Activated CD8-positive, alpha-beta T cell treated with anti-CD3 and anti-CD28 coated beads for 36 hours (primary cell): ENCODE measurements at places on chromosomes 11 and 22. TPM values are rescaled to one million over a fixed set of nuclear protein-coding genes. Genes with fewer than 3 reads are reported as not detected.

DNA sequence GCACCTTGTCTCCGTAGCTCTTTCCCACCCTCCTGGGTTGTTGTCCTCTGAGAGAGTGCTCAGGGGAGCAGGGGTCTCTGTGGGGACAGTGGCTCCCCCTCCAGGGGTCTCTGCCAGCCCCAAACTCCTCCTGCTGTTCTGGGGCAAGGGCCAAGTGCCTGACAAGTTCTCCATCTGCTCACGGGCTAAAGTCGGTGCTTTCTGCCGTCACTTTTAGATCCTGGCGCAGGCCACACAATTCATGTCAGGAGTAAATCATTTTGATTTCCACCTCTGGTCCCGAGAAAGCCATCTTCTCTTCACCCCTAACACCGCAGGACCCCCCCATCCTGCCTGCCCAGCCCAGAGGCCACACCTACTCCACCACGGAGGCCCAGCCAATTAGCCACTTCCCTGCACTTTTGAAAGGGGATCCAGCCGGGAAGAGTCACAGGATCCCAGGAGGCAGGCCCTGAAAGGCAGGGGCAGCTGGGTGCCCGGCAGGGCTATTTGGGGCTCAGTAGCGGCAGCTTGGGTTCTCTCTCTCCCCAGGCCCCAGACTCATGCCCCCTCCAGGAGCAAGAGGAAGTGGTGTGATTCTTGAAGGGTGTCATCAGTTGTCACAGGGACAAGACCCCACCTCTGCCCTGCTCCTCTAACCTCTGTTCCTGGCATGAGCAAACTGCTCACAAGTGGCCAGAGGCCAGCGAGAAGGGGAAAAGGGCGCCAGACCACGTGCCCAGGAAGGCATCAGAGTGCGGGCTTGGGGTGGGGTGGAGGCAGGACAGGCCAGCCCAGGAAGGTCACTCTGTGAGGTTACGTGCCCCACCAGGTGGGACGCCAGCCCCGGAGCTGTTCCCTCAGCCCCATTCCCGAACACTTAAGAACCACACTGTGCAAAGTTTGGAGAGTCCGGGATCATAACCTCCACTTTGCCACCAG is 1.3 kb downstream of the MACROD1 start:
- DNase-seq, result no peak

GRCh38 chr11:76217653-76218160 is 11.4 kb upstream of the WNT11 start:
- no peak for DNase-seq

GRCh38 chr11:130725421-130726233 is 190.7 kb downstream of the SNX19 start:
- no peak for DNase-seq

DNA sequence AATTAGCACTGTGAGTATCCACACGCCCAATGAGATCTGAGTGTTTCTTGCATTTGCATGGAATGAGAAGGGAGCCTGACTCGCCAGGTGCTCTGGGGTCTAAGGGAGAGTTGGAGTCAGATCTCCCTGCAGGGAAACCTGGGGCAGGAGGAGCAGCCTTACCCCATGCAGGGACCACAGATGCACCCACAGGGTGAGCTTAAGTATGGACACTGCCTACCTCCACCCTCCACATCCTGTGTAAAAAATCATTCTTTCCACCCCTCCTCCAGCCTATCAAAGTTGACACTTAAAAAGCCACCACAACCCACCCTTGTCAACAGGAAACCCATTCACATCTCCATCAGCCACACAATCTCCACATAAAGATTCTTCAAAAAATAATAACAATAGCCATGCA is 67.0 kb upstream of the IGLL5 start:
- peak; percentile 70 for DNase-seq

The HTR3B gene
- not detected for total RNA-seq

DNA sequence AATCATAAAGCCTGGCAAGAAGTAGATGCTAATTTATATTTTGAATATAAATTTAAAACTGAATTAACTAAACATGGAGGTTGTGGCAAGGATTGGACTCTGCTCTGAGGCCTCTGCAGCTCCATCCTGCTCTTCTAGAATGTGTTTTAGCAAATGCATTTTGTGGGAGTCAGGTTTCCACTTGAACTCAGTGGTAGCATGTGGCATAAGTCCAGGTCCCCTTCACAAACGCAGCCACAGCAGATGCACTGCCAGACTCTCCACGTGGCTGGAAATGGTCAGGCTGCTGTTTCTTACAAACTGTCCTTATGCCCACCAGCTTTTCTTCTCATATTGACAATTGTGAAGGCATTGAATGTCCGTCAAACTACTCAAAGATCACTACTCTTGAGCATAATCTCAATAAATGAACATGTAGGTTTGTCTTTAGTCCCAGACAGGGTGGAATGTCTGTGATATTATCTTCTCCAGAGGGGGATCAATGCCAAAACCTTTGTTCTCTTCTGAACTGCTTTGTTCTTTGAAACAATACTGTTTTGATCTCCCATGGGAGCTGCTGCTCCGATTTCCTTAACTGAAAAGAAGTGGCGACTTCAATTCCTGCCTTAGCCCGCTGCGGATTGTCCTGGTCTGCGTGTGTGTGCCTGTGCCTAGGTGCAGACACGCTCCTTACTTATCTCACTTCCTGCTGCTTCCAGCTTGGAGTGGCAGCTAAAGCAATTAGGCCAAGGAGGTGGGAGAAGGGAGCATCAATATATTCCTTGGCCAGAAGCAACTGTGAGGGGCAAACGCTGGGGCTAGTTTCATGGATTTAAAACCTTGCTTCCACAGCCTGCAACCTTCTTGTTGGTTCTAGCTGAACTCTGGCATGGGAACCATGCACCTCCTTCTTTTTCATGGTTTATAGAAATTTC is 24.2 kb downstream of the EIF4G2 start:
- DNase-seq, result no peak

The SMIM35 gene
- 0.27 TPM for total RNA-seq

The NPAS4 gene
- 0.11 TPM for total RNA-seq

The KDM4E gene
- not detected for total RNA-seq

GRCh38 chr11:37574361-37574760 is 976.3 kb upstream of the RAG2 start:
- no peak for DNase-seq

- no peak for DNase-seq
Observed at GRCh38 chr11:121766991-121767390, 314.2 kb upstream of the SORL1-AS1 start.

The DAGLA gene
- not detected for total RNA-seq

GRCh38 chr11:4508886-4509285 is 26.4 kb downstream of the OR52K1 start:
- no peak for DNase-seq

DNA sequence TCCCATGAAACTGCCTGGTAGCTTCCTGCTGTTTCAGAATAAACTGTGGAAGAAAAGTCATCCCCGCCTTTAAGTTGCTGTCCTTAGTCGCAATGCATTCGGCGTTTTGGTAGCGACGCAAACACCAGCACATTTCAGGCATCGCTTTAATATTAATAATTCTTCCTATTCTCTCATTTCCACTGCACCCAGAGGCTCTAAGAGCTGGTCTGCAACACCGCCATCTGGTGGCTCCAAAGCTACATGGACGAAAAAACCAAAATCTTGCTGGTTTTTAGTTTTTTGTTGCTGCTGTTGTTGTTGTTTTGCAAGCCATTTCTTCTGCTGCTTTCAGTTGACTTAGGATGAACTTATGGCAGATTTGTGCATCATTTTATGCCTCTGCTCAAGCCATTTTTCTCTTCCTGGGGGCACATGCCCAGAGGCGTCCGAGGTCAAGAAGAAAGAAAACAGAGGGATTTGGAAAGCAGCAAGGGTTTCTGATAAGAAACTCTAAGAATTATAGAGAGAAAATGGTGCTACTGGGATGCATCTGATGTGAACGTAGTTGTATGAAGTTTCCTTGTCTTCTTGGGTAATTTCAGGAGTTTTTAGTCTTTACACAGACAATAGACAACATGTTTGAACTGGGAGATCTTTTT is 345.4 kb upstream of the KIRREL3 start:
- peak; percentile 23 for DNase-seq

DNA sequence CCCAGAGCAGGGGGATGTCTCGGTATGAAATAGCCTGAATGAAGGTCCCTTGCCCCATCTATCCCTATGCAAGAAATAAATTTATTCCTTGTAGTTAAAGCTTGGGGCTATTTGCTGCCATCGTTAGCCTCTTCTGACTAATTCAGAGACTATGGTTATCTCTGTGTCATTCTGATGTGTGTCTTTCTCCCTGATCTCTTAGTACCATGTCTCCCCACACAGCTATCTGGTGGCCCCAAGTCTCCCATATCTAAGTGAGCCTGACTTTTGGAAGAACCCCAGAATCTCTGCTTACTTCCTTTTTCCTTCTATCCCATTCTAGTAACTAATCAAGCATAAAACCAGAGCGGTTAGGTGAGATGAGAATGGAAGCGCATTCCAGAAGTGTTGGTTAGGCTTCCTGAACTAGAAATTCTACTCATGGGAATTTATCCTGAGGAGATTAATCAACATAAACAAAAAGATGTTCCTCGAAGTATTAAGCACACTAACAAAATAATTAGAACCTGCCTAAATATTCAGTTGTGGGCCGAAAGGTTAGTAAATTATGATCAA is 71.4 kb upstream of the BMAL1 start:
- DNase-seq, result no peak

The APOBEC3A gene
- total RNA-seq, result not detected

DNA sequence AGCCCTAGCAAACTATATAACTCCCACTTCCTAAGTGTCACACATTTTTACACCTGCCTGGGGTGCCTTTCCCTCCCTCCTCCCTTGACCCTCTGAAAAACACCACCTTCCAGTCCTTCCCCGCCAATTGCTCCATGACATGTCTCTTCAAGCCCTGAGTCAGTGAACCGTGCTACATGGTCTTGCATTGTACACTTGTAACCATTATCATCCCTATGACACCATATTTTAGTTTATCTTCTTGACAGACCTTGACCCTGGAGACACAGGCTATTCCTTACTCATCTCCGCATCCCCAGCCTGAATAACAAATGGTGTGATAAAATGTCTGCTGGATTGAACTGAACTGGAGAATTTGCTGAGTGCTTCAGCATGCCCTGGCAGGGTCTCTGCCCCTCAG is 36.9 kb downstream of the TNKS1BP1 start:
- DNase-seq, result no peak

DNA sequence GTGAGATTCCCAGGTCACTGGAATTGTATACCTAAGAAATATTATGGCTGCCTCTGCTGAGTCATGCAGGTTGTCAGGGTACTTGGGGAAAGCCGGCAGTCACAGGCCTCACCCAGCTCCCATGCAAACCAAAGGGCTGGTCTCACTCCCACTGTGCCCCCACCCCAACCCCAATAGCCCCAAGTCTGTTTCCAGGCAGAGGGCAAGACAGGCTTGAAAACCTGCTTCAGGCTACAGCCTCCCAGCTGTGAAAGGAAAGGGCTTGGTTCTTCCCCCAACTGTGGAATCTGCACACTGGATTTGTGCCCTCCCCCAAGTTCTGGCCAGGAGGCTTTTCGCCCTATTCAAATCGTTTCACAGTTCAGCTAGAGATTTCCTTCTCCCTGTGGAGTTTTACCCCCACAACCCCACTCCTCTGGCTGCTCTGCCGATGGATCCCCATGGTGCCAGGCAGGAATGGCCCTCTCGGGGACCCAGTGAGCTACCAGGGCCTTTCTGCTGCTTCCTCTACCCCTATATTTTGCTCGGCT is 37.0 kb upstream of the ABTB2 start:
- no peak for DNase-seq

DNA sequence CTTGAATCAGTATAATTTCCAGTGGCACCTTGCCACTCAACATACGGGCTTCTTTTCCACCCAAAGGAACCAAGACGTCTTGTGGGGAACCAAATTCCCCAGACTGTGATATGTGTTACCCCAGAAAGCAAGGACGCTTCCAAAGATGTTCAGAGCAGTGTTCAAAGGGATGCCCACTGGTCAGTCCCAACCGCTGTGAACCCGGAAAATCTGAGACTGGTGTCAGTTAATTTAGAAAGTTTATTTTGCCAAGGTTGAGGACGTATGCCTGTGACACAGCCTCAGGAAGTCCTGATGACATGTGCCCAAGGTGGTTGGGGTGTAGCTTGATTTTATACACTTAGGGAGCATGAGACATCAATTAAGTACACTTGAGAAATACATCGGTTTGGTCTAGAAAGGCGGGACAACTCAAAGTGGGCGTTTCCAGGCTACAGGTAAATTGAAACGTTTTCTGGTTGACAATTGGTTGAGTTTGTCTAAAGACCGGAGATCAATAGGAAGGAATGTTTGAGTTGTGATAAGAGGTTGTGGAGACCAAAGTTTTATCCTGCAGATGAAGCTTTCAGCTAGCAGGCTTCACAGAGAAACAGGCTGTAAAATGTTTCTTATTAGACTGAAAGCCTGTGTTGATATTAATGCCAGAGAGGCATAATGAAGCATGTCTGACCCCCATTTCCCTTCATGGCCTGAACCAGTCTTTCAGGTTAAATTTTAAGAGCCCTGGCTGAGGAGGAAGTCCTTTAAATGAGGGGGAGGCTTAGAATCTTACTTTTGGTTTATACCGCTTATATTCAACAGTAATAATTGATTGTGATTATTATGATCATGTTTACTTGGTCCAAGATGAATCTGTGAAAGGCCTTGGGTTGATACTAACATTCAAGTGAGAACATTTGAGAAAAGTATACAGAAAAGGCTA is 6.8 kb downstream of the APOL3 start:
- DNase-seq, result no peak

The CNGA4 gene
- total RNA-seq, result 0.18 TPM

DNA sequence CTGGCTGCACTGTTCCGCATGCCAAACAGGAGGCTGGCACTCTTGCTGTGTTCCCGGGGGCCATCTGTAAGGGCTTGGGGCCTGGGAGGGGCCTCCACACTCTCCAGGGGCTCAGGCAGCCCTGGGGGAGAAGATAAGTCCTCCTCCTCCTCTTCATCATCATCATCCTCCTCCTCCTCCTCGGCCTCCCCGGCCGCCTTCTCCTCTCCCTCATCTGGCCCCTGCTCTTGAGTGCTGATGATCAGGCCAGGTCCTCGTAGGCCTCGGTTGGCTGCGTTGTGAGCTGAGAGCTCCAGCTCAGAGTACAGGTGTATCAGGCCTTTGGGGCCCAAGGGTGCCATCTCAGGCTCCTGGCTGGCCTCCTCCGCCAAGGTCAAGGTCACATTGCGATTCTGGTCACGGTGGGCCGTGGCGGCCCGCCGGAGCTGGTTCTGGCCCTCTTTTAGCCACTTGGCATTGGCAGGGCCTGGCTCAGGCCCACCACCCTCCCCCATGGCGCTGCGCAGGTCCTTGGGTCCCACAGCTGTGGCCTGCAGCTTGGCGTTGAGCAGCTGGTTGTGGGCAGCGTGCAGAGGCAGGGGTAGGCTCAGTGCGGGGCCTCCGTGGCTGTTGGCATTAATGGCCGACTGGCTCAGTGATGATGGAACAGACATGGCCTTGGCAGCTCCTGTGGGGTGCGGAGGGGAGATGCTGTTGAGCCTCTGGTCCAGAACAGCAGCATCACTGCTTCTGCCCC is 8.0 kb downstream of the APBB1 start:
- no peak for DNase-seq

DNA sequence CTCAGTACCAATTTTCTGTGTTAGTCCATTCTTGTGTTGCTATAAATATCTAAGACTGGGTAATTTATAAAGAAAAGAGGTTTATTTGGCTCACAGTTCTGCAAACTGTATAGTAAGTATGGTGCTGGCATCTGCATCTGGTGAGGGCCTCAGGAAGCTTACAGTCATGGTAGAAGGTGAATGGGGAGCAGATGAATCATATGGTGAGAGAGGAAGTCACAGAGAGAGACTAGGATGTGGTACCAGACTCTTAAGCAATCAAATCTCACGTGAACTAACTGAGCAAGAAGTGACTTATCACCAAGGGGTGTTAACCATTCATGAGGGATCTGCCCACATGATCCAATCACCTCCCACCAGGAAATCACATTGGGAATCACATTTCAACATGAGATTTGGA is 60.8 kb upstream of the ZBED5 start:
- DNase-seq, result no peak
